Activated naive CD4-positive, alpha-beta T cell (primary cell): ENCODE measurements at places on chromosomes 6 and 20.
A peak's percentile ranks its signal among the peaks of the same experiment; 100 is the strongest.

DNA sequence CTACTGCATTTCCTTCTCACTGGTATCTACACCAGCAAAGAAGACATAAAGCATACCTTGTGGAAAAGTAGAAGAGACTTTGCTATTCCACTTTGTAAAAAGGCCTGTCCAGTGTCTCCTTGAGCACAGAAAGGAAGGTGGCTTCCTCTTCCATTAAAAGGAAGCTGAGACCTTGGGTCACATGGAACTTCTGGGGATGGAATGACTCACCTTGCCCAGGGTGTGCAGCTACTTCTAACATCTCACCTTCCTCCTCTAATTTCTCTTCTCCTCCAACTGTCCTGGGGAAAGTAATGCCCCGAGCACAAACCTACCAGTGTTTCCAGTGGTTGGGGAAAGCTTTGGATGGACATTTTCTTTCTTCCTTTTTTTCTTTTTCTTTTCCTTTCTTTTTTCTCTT is 848.8 kb upstream of the MAP3K7 start:
- DNase-seq: no peak

DNA sequence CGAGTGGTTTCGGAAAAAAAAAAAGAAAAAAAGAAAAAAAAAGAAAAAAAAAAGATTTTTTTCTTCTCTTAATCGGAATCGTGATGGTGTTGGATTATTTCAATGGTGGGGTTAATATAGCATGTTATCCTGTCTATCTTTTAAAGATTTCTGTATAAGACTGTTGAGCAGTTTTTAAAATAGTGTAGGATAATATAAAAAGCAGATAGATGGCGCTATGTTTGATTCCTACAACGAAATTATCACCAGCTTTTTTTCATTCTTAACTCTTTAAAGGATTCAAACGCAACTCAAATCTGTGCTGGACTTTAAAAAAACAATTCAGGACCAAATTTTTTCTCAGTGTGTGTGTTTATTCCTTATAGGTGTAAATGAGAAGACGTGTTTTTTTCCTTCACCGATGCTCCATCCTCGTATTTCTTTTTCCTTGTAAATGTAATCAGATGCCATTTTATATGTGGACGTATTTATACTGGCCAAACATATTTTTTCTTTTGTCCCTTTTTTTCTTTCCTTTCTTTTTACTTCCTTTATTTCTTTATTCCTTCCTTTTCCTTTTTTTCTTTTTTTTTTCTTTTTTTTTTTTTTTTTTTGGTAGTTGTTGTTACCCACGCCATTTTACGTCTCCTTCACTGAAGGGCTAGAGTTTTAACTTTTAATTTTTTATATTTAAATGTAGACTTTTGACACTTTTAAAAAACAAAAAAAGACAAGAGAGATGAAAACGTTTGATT is 3.6 kb downstream of the SOX4 start:
- DNase-seq: no peak

GRCh38 chr6:47240277-47240890 is 69.3 kb downstream of the TNFRSF21 start:
- no peak for DNase-seq

GRCh38 chr6:7243179-7243981 is 69.6 kb downstream of the SSR1 start:
- no peak for DNase-seq

DNA sequence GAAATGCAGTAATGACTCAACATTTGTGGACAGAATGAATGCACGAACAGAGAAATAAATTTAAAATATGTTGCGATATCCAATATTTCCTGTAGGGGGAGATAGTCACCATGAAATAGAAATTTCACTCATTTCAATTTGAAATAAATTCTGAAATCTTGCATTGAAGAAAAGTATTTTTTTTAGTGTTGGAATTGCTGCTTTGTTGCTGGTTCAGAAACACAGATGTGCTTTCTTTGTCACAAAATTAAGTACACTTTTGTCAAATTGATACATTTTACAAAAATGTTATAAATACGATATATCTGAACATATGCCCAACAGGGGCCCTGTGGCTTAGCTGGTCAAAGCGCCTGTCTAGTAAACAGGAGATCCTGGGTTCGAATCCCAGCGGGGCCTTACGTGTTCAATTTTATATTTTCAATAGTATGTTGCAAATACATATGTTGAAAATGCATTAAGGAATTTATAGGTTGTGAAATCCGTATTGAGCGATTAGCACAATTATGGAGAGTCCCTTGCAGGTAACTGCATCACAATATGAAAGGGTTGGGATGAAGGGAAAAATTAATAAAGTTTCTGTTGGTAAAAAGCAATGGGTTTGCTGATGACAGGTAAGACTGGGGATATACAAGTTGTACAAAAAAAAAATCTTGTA is 85.4 kb upstream of the PRSS16 start:
- no peak for DNase-seq

DNA sequence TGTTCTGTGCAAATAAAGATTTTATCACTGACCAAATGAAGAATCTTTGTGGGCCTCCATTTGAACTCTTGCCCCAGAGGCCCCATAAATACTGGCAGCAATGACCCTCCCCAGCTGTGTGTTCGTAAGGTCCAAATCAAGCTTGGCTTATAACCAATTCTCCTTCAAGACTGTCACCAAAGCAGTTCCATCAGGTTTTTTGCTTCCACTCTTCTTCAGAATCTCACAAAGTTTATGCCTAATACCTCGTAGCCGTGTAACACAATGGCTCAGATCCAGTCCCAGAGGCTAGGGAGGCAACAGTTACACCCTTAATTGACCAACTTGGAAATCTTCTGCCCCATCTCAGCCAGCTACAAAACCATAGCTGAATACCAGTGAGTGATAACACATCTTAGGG is 120.5 kb downstream of the HIVEP2 start:
- DNase-seq: no peak

GRCh38 chr20:24702501-24703283 is 233.3 kb downstream of the SYNDIG1 start:
- DNase-seq: no peak

- DNase-seq: no peak
Measured at GRCh38 chr6:20441921-20442320, 40.2 kb downstream of the E2F3 start.

GRCh38 chr6:165939601-165940290 is 227.9 kb downstream of the TBXT start:
- DNase-seq: no peak

GRCh38 chr20:41379551-41379950 is 12.9 kb upstream of the EMILIN3 start:
- DNase-seq: no peak

- DNase-seq: no peak
Measured at GRCh38 chr20:7981374-7981773, 38.2 kb downstream of the TMX4 start.

DNA sequence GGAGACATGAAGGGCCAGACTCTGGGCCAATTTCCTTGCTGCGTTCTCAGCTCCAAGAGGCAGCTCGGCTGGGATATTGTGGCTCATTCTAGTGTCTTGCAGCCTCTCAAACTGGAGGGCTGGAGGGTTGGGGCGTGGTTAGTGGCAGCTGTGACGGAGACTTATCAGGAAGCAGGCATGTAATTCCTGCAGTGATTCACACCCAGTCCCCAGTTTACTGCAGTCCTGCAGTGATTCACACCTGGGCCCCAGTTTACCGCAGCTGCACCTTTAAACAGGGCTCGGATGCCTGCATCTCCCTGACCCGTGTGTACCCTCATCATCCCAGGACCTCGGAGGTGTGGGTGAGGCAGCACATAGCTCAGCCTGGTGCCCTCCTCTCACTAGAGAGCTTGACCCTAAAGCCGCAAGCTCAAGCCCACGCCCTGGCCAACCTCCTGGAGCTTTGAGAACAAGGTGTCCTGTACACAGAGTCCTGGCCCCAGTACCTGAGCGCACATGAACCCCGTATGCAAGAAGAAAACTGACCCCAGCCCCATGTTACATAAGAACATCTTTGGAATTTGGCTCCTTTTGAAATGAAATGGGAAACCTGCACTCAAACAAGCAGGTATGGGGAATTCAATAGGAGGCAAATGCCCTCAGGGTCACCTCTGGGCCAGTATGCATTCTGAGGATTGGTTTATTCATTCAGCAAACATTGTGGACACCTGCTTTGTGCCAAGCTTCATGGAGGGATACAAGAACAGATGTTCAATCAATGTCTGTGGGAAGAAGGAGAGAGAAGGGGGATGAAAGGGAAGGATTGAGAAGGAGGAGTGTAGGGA is 55.3 kb upstream of the FAM83D start:
- DNase-seq: no peak

DNA sequence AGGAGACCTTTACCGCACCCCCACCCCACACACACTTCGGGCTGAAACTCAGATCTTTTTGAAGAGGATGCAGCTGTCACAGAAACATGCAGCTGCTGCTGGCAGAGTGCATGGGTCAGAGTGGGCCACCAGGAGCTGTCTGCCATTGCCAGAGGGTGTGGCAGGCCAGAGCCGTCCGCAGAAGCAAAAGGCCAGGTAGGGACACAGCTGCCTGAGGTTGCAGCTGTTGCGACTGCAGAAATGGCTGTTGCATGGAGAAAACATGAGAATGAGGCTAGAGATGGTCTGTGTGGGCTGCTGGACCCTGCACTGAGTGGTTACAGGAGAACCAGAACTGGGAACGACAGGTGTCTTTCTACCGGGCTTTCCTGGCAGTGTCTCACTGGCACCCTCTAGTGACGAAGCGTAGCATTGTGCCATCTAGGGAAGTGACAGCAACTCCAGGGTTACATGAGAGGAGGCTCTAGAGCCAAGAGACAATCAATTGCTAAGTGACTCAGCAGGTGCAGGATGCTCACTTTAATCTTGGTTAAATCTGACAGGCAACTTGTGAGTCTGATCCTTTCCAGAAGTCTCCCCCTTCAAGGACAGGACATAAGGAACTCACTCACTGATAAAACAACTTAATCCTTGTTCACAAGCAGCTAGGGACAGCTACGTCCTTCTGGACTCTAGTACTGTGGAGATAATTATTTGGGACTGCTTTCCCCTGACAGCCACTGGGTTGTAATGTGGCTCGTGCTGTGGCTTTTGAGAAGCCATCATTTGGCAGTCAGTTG is 29.1 kb upstream of the SERPINB9 start:
- DNase-seq: peak; percentile 26

- DNase-seq: no peak
Measured at GRCh38 chr6:162856885-162857284, 129.1 kb downstream of the PACRG start.

DNA sequence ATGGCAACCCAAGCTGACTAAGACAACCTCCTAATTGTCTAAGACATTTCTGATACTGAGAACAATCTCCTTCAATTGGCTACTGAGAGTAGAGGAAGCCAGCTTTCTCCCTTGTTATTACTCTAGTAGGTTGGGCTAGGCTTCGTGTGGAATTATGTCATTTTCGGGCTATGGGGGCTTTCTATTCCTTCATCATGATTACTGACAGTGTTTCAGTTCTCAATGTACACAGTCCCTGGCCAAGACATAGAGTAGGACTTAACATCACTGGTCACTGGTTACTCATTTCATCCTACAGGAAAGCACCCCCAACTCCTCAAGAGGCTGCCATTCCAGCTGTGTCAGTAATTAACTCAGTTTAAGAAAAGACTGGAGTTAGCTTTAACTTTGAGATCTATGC is 100.0 kb downstream of the KIF6 start:
- no peak for DNase-seq

DNA sequence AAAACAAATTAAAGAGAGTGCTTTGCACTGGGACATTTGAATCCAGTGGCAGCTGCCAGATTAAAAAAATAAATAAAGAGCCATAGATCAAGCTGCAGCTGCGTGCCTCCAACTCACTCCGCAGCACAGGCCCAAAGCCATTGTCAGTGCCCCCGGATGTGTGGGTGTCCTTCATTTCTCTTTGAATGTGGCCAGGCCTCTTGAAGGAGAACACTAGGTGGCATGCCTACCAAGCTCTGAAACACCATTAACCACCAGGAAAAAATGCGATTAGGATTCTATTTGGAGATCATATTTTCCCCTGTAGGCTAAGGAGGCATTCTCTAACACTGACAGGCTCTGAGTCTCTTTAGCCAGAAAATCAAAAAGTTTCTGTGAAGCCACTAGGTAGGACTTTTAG is 549.8 kb downstream of the PRKN start:
- DNase-seq: no peak

DNA sequence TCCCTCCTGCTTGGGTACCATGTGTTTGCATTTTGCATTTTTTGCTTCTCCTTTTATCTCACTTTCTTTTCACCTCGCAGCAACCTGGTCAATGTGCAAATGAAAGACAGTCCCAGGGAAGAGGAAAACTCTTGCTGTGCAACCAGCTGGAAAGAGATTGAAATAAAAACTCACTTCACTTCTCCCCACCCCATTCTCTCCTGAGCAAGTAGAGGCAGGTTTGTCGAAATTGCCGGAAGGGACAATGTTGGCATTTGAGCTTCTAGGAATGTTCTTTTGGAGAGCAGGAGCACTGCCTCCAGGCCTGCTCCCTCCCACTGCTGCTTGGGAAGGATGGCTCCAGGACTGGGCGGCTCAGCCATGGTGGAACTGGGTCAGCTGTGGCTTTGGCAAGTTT is 30.6 kb downstream of the KCNG1 start:
- DNase-seq: no peak

DNA sequence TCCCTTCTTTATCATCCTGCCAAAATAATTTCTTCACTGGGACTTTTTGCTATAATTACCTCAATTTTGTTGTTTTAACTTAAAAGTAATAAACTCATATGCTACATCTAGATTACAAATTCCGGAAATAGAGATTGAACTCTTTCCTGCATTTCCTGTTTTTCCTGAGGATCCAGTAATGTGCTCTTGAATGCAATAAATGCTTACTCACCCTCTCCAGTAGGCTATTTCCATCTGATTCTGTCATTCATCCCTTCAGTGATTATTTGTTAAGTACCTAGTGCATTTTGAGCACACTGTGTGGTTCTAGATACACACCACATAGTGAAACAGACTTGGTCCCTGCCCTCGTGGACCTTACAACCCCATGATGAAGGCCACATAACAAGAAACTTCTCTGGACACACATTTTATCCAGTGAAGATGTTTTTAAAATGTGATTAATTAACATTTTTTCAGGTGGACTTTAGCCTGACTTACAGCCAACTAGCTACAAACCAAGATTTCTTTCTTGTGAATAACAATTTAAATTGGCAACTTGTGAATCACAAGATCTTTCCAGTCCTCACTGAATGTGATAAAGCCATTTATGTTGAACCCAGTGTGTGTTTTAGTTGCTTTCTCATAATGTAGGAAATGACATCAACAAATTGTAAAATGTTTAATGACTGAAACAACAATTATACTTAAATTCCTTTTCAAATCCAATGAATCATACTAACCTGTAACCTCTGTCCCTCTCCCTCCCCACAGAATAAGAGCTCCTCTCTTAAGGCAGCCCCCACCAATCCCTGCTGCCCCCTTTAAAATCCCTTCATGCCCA is 272.3 kb downstream of the KHDC1L start:
- DNase-seq: no peak

GRCh38 chr20:38123021-38123587 is 42.0 kb downstream of the TGM2 start:
- DNase-seq: no peak

DNA sequence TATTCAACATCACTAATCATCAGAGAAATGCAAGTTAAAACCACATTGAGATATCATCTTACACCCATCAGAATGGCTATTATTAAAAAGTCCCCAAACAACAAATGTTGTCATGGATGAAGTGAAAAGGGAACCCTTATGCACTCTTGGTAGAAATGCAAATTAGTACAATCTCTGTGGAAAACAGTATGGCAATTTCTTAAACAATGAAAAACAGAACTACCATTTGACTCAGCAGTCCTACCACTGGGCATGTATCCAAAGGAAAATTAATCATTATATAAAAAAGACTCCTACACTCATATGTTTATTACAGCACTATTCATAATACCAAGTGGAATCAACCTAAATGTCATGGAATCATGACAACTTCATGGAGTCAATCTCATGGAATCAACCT is 611.3 kb upstream of the GJE1 start:
- no peak for DNase-seq
